ENCODE measurements at places on chromosomes 6 and 20.
A peak's percentile ranks its signal among the peaks of the same experiment; 100 is the strongest.

GRCh38 chr20:46870041-46870440, 24.6 kb upstream of the EYA2 start:
- DNase-seq, result no peak

DNA sequence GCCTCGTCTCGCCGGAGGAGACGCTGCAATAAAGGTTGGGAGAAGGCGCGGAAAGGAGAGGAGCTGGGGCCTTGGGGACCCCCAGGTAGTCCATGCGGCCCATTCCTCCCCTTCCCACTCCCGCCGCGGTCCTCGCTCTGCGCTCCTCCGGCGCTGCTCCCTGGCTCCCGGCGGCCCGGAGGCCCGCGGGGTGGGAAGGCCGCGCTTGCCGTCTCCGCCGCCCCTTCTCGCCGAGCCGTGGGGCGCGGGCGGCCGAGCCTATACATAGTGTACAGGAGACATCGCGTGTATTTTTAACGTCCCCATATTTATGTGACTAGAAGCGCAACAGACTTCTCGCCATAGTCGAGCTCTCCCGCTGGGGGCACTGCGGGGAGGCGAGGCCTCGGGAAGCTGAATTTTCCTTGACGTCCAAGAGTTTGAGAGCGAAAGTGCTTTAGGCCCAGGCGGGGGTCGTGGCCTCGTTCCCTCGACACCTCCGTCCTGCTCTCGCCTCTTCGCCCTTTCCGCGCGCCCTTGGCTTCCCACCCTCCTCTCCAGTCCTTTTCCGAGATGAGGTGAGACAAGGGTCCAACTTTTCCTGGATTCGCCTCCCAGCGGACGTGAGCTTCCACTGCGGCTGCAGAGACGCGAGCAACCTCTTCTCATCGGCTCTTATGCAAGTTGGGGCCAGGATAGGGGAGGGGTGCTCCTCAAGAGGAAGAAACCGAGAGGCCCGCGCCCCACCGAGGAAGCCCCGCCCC, 29.0 kb downstream of the SLC12A5 start:
- DNase-seq, result peak; percentile 37

- no peak for DNase-seq
These were observed 241.3 kb downstream of the KCNQ5 start for GRCh38 chr6:72863131-72863530.

- no peak for DNase-seq
These were observed 156.5 kb upstream of the FBXL4 start for GRCh38 chr6:99104218-99104617.

DNA sequence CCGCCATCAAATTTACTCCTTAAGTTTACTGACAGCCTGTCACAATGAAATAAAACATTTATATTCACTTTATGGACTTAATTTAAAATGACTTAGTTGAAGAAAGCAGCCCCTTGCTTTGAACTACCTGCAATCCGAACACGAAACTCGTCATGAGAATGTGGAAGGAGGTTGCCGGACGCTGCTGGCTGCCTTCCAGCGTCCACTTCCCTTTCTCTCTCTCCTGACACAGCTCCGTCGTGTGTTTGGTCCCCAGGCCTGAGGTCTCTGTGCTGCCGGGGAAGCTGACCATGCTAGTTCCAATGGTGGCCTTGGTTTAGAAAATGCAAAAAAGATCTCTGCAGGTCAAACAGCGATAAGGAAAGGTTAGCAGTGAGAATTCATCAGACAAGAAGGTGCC, 519.7 kb downstream of the CDH26 start:
- no peak for DNase-seq

GRCh38 chr20:57499676-57500075, 25.3 kb downstream of the CTCFL start:
- DNase-seq, result no peak

DNA sequence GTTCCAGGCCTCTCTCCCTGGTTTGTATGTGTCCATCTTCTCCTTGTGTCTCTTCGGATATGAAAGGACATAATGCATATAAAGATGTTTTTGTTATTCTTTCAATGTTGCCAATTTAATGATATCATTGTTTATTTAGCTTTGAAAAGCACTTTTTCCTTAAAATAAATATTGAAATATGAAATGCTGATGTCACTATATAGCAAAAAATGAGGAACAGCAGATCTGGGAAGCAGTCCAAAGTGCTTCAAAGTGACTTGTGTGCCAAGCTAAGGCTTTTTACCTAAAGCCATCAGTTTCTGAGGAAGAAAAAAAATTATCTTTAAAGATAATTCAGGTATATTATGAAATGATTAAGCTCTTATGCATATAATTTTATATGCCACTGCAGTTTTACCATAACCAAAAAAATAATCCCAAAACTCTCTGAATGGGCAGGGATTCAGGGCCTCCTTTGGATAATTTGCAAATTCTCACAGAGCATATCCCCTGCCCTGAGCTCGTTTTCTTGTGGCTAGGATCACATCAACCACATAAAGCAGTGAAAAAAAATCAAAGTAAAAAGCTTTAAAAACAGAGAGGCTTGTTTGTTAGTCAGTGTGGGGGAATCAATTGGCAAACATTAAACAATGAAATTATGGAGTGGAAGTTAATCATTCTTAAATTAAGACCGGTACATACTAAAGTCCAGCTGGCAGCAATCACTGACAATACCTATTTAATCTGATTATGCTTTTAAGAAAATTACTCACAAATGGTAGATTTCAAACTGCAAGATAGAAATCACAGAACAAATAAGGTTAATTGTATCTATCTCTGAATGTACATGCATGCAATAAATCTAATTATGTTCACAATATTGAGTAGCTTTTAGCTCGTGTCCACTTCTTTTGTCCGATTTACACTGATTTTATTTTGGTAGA, 1027.9 kb upstream of the ADGRB3 start:
- DNase-seq, result no peak

GRCh38 chr20:53850319-53850718, 220.1 kb downstream of the BCAS1 start:
- DNase-seq, result no peak

DNA sequence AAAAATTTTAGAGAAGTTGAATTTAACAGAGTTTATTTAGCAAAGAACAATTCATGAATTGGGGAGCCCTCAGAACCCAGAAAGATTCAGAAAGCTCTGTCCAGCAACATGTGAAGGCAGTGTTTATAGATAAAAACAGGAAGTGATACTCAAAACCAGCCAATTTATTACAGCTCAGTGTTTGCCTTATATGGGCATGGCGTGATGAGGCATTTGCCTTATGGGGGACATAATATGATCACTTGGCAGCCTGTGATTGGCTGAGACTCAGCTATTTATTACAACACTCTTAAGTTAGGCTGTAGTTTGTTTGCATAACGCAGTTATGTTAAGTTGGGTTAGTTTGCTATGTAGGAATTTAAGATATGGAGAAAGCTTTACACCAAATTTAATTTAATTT, 11.5 kb downstream of the HLA-DPA1 start:
- DNase-seq, result peak; percentile 31

GRCh38 chr20:19396460-19397081, 184.1 kb downstream of the SLC24A3 start:
- no peak for DNase-seq

DNA sequence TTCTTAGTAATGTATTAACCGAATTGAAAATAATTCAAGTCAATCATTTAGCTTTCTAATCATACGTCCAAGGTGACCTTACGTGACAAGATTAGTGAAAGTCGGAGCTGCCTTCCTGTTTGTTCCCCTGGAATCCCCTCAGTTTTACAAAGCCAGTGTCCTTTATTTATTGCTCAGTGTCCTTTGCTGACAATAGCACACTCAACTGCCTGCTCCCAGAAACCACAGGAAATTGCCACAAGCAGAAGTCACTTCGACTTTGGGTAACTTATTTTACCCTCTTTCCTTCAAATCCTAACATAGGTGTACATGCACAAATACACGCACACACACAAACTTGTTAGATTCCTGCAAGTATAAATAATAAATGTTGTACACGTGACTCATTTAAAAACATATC, 1167.7 kb upstream of the ADGRB3 start:
- DNase-seq, result no peak

DNA sequence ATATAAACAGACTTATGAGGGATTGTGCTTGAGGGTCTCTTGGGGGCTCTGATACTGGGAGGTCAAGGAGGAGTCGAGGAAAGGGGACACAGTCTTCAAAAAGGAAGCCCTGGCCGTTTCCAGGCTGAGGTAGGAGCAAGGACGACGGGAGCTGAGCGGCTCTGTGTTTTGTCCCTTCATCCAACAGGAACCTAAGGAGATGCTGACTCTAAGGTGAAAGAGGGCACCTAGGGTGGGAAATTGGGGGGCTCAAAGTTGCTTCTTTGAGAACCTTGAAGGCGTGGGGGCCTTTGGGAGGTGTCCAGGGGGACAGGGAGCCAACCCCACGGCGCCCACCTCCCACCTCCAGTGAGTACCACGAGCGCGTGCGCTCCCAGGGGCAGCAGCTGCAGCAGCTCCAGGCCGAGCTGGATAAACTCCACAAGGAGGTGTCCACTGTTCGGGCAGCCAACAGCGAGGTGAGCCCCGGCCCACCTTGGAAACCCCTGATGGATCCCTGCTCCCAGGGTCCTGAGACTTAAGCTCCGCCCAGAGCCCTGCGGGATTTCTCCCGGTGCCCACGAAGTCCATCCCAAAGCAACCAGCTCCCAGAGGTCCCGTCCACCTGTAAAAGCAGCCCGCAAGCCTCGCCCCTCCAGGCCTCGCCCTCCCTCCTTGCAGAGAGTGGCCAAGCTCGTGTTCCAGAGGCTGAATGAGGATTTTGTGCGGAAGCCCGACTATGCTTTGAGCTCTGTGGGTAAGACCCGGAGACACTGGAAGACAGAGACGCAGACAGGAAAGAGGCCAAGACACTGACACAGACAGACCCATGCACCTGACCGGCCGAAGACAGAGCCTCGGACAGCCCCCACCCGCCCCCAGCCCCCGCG, 2.9 kb downstream of the SPAG4 start:
- DNase-seq, result no peak

GRCh38 chr6:35088281-35089215, 52.6 kb downstream of the TCP11 start:
- no peak for DNase-seq

DNA sequence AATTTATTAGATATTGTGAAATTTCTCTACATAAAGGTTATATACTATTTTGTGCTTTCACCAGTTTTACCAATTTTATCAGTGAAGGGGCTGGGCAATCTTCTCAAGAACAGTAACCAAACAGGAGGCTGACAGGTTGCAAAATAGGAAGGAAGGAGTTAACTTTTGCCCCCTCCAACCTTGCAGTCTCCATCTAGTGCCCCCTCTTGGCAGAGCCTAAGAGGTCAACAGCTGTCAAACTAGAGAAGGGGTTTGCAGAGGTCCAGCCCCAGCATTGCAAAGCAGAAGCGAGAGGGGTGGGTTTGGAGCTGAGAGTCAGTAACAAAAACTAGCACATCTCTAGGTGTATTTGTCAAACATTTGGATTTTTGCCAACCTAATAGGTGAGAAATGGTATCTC, 391.0 kb downstream of the CDC5L start:
- DNase-seq, result no peak

- DNase-seq, result no peak
These were observed 31.9 kb downstream of the FOXO3 start for GRCh38 chr6:108592371-108593337.

- no peak for DNase-seq
These were observed 1.1 kb upstream of the LCA5 start for GRCh38 chr6:79538106-79538971.

DNA sequence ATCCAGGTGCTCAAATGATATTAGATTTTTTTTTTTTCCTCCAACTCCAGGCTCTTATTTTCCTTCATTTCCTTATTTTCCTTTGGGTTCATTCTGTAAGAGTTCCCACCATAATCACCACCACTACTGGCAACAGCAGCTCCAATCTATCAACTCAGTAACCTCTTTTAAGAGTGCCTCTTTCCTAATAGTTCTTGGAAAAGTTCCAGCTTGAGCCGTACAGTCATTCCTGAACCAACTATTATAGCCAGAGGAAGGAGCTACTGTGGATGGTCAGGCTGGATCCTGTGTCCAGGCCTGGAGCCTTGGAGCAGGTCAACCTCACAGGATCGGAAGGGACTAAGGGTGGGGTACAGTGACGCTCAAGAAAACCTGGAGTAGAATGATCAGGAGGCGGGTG, 4.2 kb upstream of the ANGPT4 start:
- no peak for DNase-seq
